ENCODE measurements at places on chromosomes 2 and 18.
A peak's percentile ranks its signal among the peaks of the same experiment; 100 is the strongest.

DNA sequence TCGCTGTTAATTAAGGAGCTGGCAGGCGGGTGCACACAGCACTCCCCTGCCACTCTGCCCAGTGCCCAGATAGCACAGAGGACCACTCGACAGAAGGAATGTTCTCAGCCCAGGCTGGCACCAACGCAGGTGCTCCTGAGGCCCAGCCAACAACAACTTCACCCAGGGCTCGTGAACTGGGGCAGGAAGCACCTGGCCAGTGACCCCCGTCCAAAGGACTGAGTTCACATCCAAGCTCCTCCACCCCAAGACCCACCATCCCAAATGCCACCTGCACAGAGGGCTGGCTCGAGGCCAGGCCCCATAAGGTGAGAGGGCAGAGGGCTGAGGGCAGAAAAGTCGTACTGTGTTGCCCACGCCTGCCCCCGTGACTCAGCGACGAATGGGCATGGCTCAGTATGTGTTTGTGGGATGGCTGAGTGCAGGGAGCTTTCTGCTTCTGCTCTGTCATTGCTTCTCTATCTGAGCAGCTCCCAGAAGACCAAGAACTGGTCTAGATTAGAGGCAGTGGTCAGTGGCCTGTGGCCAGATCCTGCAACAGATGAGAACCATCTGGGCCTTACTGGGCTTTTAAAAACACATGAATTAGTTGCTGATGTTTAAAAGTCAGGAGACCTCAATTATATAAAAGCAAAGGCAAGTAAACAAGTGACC lies 68.4 kb downstream of the POLR1A start:
- peak; percentile 62 for DNase-seq

DNA sequence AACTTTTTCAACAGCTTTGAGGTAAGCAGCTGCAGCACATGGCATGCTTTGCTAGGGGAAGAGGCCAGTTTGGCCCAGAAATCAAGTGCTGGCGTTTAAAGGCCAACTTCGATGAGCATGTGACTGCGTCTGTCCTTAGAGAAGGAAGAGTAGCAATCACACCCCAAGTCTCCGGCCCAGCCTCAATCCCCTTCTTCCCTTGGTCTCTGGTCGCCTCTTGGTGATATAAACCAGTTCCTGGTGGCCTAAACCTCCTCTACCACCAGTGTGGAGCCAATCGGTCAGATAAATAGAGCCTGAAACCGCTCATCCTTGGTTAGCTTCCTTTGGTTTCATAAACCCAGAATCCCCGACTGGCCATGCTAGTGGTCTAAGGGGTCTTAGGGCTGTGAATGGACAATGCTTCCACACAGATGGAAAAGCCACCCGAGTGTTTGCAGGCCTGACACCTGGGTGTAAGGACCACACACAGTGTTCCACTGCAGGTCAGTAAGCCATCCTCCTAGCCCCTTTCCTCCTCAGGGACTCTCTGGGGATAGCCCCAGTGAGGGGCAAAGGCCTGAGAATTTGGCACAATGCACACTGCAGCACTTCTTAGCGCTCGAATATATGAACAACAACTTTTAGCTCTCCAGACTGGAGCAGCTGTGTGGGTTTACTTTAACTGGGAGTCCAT lies 23.0 kb upstream of the COX7A2L start:
- no peak for DNase-seq

DNA sequence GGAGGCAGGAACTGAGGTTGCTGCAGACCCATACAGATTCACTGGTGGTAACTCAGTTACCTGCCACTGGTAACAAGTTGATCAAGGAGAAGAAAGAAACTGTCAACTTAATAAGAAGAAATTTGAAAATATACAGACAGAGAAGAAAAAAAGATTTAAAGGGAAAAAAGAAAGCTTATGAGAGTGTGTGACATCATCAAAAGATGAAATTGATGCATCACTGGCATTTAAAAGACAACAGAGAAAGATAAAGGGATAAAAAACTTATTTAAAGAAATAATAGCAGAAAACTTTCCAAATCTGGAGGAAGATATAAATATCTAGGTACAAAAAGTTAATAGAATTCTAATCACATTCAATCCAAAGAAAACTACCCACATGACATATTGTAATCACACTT lies 1003.2 kb downstream of the TDRD15 start:
- no peak for DNase-seq

GRCh38 chr2:162720559-162721271 lies 117.9 kb downstream of the KCNH7 start:
- no peak for DNase-seq

DNA sequence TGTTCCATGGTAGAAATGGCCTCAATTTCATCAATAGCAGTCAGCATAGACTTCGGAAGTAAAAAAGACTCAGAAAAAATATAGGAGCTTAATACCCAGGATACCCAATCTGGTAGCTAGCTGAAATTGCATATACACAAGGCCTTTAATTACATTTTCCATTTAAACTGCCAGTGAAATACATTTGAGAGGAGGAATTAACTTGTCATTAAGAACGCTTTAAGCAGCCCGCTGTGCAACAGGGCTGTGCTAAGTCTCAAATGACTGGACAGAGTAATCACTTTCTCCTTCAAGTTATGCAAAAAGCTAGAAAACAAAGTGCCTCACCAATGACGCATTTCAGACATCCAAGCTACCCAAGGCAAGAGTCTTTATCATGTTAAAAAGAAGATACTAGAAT lies 558.8 kb downstream of the MBD2 start:
- no peak for DNase-seq

DNA sequence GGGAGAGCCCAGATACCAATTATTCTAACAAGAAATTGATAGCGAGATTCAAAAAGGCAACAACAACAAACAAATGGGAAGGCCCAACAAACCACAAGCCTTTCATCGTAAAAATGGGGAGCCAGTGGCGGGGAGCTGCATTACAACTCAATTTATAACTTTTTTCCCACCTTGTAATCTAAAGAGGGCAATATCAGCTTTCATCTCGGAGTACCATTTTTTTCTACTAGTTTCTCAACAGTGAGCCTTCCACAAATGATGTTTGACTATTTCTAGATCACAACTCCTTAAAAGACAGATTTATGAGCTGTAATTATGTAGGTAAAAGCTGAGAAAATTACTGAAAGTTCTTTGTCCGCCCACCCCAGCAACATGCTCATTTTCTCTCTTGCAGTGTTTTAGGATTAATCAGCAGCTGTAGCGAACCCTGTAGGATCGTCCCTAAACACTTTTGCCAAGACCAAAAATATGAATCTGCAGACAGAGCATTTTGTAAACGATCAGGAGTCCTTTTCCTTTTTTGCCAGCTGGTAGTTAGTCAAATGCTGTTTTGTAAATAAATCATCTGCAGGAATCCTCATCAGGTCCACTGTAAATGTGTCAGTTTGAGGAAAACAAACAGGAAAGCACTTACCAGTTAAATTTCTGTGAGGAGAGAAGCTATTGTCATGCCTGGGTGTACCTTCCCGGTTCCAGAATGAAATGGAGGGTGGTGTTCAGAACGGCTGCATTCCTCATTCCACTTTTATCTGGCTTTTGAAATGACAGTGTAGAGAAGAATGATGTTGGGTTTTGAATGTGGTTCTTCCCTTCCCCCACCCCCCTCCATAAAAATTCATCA lies 53.2 kb downstream of the EEF1B2 start:
- DNase-seq = no peak

GRCh38 chr2:150280231-150280630 lies 207.2 kb downstream of the RND3 start:
- no peak for DNase-seq

DNA sequence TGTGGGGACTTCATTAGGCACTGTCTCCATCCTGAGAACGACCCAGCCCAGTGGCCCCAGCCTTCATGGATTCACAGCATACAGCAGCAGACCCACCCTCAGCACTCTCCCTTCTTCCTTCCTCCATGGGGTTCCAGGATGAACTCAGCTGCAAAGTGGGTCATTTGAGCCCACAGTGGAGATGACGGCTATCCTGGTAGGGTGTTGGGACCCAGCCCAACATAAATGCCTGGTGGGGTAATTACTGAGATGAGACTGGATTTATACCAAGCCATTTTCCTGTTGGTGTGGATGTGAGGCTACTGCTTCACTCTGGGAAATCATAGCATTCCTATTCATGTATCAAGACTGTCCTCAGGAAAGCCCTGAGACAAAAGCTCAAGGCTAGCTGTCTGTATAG lies 536.7 kb upstream of the TNP1 start:
- DNase-seq = no peak

DNA sequence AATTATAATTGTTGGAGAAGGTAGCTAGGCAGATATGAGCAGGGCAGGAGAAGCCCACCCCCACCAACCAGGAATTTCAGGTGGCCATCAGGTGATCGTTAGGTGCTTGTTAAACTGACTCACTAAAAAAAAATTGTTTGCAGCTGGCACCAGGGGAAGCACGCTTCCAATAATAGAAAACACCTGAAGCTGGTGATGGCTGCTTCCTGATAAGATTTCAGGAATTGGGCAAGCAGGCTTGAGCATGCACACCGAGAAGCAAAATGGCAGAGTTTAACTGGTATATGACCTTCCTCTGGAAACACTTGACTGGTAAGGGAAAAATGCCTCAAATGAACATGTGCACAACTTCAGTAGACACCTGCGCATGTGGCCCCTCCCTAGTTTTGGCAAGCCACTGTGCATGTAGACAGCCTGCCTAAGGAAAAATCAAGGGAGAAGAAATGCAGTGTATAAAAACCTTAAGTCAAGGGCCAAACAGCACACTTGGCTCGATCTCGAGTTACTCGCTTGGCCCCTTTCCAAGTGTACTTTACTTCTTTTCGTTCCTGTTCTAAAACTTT lies 292.8 kb downstream of the CCDC85A start:
- no peak for DNase-seq

DNA sequence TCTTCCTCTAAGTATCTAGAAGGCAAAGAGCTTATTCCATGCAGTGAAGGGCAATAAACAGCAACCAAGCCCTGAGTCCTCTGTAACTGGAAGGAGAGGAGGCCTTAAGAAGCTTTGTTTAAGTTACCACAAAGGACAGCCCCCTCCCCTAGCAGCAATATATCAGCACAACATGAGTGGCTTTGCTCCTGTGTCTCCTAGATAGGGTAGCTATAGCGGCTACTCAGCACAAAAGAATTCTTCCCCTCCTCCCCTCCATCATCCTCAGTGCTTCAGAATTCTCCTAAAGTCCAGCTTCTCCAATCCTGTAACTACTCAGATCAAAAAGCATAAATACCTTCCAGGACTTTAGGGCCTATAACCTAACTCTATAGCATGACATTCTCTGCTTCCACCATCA lies 16.5 kb downstream of the SUMO1 start:
- DNase-seq = no peak

DNA sequence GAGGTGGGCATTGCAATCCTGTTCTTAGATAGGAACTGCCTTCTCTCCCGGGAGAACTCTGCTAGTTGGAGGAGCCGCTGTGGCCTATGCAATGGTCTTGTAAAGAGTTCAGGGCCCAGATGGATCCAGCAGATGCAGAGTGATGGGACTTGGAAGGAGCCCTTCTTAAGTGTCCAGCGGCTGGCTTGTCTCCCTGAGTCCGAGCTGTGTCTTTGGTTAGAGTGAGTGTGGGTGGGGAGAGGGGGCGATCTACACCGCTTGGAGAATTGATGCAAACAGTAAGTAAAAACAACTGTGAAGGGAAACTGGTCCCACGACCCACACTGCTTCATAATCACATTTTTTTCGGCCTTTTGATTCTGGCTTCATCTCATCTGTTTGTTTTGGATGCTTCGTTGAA lies 89.8 kb upstream of the CYRIA start:
- no peak for DNase-seq

DNA sequence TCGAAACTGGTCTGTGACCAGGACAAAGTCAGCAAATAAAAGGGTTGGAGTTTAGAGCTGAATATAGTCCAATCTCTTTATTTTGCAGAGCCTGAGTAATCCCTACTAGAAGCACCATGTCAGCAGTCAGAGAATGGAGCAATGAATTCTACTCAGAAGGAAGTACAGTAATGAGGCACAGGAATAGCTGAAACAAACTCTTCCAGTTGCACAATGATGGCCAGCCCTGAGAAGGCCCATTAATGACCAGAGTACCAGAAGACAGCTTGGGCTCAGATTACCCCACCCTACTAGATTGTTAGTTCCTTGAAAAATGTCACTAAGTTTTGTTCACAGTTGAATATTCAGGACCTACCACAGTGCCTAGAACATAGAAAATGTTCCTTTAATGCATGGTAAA lies 40.3 kb upstream of the SCG2 start:
- DNase-seq = no peak

DNA sequence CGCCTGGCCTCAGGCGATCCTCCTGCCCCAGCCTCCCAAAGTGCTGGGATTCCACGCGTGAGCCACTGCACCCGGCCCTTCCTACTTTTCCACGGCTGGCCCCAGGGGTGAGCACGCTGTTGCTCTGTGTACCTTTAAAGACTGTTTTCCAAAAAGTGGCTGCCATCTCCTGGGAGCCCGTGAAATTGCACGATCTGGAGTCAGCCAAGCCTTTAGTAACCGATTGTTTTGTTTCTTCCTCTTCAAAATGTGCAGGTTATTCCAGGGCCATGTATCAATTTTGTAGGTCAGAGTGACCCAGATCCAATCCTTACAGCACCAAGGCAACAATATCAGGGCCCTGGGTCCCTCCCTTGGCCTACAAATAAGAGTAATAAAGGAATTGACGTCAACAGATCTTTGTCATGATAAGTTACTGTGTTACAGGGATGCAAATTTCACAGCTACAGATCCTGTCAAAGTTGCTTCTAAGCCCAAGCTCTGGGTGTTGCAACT lies 135.6 kb upstream of the ZNF236 start:
- no peak for DNase-seq

GRCh38 chr2:219398721-219399363 lies 11.1 kb upstream of the DNPEP start:
- no peak for DNase-seq

DNA sequence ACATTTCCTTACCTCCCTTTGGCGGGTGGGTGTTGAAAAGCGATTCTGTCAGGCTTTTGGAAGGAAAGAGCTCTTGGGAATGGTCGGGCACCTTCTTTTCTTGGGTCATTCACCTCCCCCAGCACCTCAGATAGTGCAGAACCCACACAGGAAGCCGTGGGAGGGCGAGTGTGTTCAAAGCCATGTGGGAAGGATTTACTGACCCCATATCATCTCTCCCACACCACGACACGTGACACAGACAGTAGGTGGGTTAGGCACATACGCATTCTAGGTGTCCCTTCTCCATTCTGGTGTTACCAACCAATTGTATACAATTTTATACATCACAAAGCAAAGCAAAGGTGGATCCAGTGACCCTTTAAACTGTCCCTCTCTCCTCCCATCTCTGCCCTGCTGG lies 263.7 kb upstream of the REV1 start:
- no peak for DNase-seq

DNA sequence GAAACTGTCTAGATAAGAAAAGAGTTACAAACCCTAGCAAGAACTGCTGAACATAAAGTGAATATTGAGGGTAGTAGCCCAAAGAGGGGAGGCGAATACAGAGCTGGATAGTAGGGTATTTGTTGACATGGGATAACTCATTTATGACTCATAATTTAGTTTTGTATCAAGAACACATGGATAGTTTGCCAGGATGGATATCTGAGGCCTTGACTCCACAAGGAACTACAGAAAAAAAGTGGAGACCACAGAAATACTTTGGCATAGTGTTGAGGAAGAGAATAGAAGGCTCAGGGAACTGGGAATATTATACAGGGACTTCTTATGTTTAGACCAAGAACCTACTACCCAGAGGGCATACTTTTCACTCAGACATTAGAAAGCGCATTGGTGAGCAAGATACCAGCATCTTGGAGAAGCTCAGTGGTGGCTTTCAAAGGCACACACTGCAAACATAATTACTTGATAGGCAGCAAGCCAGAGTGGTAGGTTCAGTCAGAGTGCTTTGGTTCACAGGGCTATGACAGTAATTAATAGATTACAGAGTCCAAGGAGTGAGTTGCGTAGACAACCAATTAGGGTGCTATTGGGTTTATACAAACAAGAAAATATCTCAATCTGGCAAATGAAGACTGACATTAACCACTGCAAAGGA lies 51.9 kb upstream of the ZBTB7C start:
- DNase-seq = no peak
